Activated naive CD4-positive, alpha-beta T cell treated with anti-CD3 and anti-CD28 coated beads, Interleukin-2, amount 50 U/mL, for 16 hours (primary cell): ENCODE measurements at places on chromosomes 6 and 20.
A peak's percentile ranks its signal among the peaks of the same experiment; 100 is the strongest.

GRCh38 chr6:134934793-134935485, 15.0 kb downstream of the ALDH8A1 start:
- DNase-seq: no peak

GRCh38 chr6:125519367-125519766, 217.6 kb upstream of the HDDC2 start:
- no peak for DNase-seq

DNA sequence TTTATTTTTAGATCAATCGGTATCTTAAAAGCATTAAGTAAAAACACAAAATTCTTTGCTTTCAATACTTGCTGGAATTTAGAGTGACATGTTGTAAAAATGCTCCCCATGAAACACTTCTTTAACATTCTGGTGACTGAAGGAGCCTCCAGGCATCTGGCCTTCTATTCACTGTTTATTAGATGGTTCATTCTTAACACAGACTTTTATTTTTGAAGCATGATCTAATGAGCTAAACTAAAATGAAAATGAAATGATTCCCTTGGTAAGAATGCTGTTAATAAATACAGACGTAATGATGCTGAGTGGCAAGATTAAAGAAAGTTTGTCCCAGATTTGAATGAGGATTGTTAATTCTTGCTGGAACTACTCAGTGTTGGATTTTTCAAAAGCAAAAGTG, 698.4 kb downstream of the TENT5A start:
- DNase-seq: no peak

DNA sequence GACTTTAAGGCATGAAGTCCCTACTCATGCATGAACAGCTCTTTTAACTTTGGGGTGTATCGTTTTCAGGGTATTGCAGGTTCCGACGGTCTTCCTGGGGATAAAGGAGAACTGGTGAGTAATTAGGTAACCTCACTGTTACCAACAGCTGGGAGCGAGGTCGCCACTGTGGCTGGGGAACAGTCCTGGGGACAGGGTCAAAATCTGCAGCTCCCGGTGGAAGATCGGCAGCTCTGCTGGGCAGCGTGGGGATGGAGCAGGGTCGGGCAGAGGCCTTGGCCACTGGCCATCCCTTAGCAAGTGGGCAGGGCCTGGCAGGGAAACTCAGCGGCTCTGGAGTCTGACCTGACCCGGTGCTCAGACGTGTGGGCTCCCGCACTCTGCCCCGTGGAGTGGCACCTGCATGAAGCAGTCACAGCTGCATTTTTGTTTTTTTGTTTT, 16.1 kb downstream of the COL9A3 start:
- no peak for DNase-seq

DNA sequence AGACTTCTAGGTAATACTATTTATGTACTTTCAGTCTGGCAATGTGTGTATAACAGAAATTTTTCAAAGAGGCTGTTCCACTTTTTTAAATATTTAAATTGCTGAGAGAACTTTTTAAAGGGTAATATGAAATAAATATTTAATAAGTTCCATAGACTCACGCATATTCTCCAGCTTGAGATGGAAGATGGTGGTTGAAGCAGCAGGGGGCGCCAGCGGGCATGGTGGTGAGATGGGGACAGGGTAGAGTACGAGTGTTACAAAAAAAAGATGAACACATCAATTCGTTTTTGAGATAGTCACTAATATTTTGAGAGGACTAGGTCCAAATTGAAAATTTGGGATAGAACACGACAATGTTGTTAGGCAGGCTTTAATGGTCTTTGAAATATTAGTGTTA, 68.4 kb downstream of the RSPO3 start:
- peak; percentile 65 for DNase-seq

- no peak for DNase-seq
Measured at GRCh38 chr6:150236114-150236513, 93.3 kb downstream of the PPP1R14C start.

DNA sequence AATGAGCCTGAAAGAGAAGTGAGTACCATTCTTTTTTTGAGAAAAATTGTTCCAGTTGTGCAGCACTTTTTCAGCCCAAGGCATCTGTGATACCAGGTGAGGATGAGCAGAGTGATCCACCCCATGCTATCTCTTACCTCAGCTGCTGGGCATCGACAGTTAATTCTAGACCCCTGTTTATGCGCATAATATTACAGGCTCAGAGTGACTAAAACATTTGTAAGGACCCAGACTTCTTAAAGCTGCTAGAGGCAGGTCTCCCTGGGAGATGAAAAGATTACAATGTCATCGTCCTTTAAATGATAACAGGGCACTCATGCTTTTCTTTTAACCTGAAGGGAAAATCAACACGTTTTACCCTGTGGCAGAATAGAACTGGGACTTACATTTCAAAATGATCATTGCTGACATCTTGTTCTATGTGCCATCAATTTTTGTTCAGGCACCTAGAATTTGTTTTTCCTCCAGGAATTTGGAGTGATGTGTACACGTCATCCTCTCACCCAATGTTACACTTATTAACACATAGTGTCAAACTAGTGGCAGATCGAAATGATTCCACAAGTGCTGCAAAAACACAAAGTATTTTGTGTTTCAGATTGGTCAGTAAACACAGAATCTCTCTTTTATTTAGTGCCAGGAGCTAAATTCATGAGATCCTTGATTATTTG, 684.6 kb downstream of the UTRN start:
- DNase-seq: no peak

DNA sequence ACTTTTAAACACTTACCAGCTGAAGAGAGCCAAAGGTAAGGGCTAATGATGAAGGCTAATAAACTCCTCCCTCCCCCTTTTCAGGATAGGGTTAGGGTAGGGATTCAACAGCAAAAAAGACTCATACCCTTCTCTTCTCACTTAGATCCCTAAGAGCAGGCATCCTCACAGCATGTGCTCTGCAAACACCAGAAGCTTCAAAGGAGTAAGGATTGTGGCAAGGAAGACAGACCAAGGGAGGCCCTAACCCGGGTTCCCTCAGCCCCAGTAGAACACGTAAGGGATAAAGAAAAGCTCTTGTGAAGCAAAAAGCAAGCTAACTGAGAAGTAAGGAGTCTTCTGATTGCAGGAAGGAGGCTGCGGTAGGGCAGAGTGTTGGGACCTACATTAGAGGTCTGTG, 11.6 kb downstream of the MAP3K7 start:
- no peak for DNase-seq

GRCh38 chr6:47034421-47034820, 7.7 kb downstream of the ADGRF1 start:
- no peak for DNase-seq

- no peak for DNase-seq
Measured at GRCh38 chr20:23625236-23625964, 12.4 kb downstream of the CST3 start.

DNA sequence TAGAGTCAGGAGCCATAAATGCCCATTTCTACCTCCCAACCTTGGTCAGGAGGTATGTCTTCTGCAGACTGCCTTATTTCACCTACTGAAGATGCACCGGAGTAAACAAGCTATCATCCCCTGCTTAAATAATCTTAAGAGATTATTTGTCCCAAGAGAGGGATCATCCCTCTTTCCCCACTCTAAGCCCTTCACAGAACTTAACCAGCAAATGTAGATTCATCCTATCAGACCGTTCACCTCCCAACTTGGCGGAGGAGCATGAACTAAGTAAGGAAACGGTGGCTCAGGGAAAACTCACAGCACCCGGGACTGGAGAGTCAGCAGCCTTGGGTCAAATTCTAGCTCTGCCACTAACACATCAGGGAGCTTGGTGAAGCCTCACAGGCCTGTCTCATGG, 115.3 kb downstream of the TRERF1 start:
- no peak for DNase-seq

GRCh38 chr6:37623666-37624065, 74.0 kb downstream of the MDGA1 start:
- no peak for DNase-seq

DNA sequence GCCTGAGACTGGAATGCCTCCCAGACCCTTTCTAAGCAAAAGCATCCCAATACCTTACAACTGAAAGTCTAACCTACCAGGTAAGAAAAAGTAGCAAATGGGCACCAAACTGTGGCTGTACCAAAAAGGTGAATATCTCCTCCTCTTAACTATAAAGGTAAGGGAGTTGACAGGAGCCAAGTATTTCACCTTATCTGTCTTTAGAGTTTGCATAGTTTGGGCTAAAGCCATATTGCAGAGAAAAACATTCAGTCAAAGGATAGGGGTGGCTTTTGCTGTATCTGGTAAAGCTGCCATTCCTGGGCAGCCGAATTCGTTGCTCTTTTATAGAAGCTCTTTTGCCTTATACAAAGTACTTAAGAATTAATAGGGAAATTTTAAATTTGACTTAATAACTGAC, 38.1 kb downstream of the PHF3 start:
- no peak for DNase-seq

GRCh38 chr6:35015996-35016395, 125.1 kb downstream of the TCP11 start:
- DNase-seq: no peak

DNA sequence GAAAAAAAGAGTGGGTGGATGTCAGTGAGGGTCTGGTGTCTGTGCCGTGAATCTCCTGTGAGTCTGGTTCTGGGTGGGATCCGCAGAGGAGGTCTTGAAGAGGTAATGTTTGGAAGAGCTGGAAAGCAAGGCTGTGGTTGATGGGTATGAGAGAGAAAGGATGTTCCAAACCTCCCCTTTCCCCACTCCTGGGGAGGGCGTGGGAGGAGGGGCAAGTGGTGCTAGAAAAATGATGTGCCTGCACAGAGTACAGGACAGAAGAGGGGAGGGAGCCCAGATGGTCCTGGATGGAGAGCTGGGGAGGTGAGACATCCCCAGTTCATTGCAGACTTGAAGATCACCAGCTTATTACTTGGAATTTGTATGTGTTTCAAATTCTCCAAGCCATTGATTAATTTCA, 3.1 kb downstream of the CNPY3 start:
- no peak for DNase-seq

DNA sequence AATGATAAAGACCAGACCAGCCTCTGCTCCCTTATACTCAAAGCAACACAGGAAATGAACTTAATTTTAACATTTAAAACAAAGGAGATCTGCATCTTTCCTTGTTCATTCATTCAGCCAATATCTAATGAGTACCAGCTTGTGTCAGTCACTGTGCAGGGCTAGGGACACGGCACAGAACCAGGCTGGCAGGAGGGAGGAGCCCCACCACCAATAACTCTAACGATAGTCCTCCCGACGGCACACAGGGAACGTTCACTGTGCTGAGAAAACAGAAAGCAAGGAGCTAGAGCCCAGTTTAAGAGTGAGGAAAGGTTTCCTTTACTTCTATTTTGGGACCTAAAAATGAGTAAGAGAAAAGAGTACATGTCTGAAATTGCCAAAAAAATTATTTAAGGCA, 9.9 kb downstream of the ETV7 start:
- DNase-seq: no peak

DNA sequence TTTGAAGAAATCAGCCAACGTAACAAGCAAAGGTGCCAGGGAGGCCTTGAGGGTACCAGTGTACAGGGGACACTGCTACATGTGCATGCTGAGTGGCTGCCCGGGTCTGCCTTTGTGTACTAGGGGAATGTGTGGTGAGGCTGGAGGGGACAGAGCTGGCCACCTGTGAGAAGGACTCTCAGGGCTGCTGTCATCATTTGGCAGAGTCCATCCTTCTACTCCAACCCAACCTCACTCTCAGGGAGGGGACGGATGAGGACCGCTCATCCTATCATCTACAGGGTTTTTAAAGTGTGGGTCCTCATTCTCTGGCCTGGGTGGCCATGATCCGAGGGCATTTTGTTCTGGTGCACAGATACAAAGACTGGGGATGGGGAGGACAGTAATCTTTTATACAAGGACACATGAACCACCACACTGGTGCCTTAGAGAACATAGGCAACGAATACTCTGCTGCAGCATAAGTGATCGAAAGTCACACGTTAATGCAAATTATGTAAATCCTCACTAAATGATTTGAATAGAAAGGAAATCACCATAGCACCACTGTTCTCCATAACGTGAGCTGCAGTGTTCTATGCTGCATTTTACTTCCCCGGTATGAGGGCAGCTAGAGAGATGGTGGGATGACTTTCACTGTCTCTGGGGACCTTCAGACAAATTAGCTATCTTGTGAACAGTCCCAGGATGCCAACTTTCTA, 181.4 kb downstream of the GMPR start:
- DNase-seq: no peak

DNA sequence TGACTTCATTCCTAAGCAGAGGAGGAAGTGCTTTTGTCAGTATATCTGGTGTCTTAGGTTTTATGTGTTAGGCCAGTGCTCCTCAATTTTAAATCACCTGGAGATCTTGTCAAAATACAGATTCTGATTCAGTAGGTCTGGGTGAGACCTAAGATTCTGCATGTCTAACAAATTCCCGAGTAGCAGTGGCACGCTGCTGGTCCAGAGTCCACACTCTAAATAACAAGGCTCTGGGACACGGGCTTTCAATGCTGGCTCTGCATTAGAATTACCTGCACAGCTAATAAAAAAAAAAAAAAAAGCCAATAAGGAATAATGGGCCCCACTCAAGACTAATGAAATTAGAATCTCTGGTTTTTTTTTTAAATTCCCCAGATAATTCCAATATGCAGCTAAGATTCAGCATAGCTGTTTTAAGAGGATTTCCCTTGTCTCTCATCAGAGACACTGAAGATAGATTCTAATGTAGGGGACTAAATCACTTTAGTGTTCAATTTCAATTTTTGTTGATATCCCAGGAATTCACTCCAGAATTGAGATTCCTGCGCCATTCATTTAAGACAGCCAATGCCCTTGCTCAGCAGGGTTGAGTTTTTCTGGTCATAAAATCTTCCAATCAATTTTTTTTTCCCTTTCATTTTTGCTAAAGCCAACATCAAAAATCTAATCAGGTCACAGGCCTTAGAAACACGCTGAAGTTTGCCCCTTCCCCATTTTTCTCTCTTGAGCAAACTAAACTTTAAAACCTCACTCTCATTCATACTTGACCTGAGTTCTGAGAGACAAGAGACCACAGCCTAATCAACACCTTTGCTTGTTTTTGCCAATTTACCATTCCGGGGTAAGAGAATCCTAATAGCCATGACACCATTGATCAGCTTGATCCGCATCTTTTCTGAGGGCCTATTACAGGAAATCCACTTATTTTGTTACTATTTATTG, 2.4 kb downstream of the TDP2 start:
- no peak for DNase-seq

GRCh38 chr6:89708316-89708715, 69.8 kb upstream of the LYRM2 start:
- no peak for DNase-seq

DNA sequence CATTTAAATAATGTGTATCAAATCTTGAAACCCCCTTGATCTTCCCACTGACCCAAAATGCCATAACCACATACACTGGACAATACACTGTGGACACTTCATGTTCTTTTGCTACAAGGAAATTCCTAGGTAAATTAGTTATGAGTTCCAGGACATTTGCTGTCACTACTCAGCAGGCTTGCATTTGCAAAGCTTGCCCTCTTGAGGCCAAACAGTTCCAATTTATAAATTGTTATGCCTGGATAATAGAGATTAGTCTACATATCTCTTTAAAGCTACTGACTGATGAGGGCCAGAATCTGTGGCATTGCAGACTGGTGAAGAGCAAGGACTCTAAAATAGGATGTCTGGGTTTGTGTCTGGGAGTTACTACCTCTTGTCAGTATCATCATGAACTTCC, 17.4 kb upstream of the RAB32 start:
- no peak for DNase-seq

GRCh38 chr6:38307740-38308139, 332.0 kb downstream of the BTBD9 start:
- no peak for DNase-seq
